ENCODE measurements at places on chromosomes 5 and 9. TPM values are rescaled to one million over a fixed set of nuclear protein-coding genes. Genes with fewer than 3 reads are reported as not detected.

GRCh38 chr5:156528673-156529072 lies 201.7 kb downstream of the SGCD start:
- H3K27ac ChIP-seq = no peak overlapping the region
- H3K36me3 ChIP-seq = no peaks in the 10 kb centered on the region
- DNase-seq = no peak
- no peak overlapping the region for H3K4me3 ChIP-seq
- no peaks in the 10 kb centered on the region for H3K27me3 ChIP-seq

Gene AHRR
- total RNA-seq = 1.9 TPM

Gene OLFM1
- not detected for total RNA-seq

Gene SPRY4
- 38.4 TPM for total RNA-seq

DNA sequence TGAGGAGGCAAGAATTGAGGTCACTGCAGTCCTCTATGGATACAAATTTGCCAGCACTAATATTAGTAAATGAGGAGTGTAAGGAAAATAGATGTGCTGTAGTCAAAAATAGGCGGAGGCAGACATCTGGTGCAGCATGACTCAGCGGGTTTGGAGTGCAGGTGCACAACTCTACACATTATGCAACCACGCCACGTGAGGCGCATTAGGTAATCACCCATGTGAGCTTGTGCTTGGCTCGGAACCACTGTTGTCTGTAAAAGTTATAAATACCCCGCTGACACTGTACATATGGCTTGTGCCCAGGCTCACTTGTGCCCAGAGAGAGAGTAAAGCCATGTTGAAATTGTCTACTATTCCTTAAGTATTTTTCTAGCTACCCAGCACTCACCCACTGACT lies 623.5 kb upstream of the NUDT12 start:
- peaks cover 33% of the 10 kb centered on the region for H3K4me1 ChIP-seq
- no peak overlapping the region for H3K4me3 ChIP-seq
- DNase-seq = no peak
- H3K27ac ChIP-seq = no peak overlapping the region
- H3K36me3 ChIP-seq = no peaks in the 10 kb centered on the region

Gene SAPCD2
- 134 TPM for total RNA-seq

All from PC-3 (cell line).